ENCODE measurements at places on chromosomes 1 and 21.

DNA sequence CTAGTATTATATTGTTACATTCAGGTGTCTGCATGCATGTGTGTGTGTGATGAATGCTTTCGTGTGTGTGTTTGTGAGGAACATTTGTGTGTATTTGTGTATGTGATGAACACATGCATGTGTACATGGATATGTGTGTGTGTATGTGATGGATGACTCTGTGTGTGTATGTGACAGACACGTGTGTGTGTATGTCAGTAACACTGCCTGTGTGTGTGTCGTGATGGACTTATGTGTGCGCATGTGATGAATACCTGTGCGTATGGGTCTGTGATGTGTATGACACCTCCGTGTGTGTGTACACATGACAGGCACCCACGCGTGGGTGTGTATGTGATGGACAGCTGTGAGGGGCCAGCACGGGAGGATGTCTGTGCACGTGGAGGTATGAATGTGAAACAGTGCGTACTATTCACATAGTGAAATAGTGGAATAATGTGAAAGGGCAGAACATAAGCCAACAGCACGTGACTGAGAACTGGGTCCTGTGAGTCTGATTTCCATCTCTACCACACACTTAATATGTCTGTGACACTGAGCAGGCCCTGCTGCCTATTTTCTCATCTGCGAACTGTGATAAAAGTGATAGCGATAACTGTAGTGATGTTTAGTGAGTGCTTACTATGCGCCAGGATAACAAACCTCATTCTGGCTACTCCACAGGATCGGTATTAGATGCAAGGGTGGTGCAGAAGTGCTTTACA is 41.8 kb upstream of the CSF3R start:
- no peak for DNase-seq

DNA sequence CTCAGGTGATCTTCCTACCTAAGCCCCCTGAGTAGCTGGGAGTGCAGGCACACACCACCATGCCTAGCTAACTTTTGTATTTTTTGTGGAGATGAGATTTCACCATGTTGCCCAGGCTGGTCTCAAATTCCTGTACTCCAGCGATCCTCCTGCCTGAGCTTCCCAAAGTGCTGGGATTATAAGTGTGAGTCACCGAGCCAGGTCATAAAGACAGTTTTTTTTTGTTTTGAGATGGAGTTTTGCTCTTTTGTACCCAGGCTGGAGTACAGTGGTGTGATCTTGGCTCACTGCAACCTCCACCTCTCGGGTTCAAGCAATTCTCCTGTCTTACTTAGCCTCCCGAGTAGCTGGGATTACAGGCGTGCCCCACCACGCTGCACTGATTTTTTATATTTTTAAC is 42.1 kb downstream of the KIF1B start:
- peak; percentile 52 for DNase-seq

DNA sequence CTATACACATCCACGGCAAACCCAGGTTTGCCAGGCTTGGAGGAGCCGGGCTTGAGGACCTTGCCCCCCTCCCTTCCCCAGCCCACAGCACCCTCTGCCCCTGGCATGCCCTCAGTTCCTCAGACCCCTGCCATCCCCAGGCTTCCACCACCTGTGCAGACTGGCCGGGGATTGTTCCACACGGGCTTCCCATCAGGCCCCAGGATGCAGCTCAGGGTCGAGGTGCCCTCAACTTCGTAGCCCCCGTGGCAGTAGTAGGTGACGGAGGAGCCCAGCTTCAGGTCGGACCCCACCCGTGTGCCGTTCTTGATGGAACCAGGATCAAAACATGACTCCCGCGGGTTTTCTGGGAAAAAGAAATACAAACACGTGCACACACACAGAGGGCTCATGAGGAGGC is 163.8 kb downstream of the ZSCAN20 start:
- DNase-seq: no peak

DNA sequence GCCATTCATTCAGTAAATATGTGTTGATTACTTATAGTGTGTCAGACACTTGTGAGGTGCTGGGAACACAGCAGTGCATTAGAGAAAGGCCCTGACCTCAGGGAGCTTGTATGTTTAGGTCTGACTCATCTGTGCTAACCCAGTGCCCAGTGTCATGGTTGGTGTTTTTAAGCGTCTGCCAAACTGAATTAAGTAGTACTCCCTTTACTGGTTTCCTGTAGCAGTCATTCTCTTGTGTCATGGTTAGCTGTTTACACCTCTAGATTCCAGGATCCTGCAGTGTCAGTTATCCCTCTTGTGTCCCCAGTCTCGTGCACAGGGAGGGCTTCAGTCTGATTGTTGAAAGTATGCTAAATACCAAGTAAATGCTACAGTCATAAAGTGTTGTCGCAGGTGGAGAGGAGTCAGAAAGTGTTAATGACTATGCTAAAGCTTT is 14.2 kb downstream of the UCK2 start:
- peak; percentile 59 for DNase-seq

- peak; percentile 36 for DNase-seq
Observed at GRCh38 chr1:202625416-202626360, 84.6 kb downstream of the SYT2 start.

DNA sequence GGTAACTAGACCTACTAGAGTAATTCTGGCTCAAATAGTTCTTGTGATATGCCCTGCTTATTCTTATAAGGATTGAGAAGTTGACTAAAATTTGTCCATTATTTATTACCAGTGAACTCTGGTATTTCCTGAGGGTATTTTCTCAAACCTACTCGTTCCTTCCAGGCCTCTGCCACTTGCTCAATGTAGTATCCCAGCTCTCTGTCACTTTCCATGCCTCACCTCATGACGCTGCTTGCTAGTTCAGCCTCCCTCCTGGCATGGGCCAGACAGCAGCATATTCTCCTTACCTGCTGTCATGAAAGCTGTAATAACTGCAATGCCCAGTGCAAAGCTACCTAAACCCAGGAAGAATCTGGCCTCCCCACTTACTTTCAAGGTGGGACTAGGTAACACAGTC is 602.9 kb upstream of the ADAMTS5 start:
- no peak for DNase-seq

- DNase-seq: no peak
Observed at GRCh38 chr1:221869779-221870178, 127.9 kb upstream of the DUSP10 start.

DNA sequence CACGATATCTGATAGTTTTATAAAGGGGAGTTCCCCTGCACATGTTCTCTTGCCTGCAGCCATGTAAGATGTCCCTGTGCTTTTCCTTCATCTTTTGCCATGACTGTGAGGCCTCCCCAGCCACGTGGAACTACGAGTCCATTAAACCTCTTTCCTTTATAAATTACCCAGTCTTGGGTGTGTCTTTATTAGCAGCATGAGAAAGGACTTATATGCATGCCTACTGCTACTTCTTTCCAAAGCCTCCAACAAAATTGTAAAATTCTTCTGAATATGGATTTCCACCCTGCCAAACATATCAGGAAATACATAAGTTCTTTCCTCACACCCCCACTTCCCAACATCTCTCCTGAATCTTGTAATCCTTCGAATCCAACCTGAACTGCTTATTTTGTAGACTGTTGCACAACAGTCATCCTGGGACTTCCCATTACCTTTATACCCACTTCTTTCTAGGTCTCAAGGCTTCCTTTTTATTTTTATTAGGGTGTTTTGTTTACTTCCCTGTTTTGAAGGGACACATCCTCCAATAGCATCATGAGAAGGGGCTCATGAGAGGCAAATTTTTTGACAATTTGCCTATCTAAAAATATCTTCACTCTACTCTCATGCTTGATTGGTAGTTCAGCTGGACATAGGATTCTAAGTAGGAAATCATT is 67.5 kb upstream of the MUTYH start:
- no peak for DNase-seq

DNA sequence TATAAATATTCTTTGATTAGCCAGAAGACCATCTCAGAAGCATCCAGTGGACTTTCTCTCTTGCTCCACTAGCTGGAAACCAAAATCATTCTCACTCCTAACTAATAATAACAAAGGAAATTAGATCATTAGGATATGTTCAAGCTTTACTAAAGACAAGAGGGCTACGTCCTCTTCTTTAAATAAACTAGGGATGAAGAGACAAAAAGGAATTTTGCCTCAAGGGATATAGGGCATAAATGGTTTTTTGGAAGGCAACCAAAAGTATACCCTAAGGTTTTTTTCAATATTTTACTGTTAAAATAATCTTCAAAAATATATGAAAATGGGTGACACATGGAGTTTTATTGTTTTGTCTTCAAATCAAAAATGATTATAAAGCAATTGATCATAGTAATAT is 745.8 kb downstream of the MRPL39 start:
- no peak for DNase-seq

DNA sequence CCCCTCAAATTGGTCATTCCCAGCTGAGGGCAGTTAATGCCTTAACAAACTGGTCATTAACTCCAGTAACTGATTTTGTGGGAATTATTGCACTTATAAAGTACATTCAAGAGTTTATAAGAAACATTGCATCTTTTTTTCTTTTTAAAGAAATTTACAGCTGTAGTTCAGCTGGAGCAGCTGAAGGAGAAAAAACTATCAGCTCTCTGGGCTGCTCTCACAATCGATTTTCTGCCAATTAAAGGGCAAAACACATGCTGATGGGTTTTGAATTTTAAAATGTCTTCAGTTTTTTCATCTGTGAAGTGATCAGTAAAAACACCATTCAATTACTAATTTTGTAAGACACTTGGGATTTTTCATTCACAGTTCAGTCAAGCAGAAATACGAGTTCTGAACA is 74.7 kb downstream of the KIFAP3 start:
- DNase-seq: no peak

- no peak for DNase-seq
Observed at GRCh38 chr1:9558946-9559545, 19.8 kb downstream of the SLC25A33 start.

GRCh38 chr1:93180723-93181613 is at the start of gene CCDC18:
CCDC18 (plus strand) TSS chr1:93180724; CDS start chr1:93183362, 2,638 bp downstream.
- peak; percentile 37 for DNase-seq
